CD4-positive, alpha-beta T cell treated with Interleukin-1 beta for 1 hour (primary cell): ENCODE measurements at places on chromosomes 16 and 17.
A peak's percentile ranks its signal among the peaks of the same experiment; 100 is the strongest.

GRCh38 chr17:19705201-19705600 lies 11.2 kb downstream of the SLC47A2 start:
- DNase-seq: no peak

DNA sequence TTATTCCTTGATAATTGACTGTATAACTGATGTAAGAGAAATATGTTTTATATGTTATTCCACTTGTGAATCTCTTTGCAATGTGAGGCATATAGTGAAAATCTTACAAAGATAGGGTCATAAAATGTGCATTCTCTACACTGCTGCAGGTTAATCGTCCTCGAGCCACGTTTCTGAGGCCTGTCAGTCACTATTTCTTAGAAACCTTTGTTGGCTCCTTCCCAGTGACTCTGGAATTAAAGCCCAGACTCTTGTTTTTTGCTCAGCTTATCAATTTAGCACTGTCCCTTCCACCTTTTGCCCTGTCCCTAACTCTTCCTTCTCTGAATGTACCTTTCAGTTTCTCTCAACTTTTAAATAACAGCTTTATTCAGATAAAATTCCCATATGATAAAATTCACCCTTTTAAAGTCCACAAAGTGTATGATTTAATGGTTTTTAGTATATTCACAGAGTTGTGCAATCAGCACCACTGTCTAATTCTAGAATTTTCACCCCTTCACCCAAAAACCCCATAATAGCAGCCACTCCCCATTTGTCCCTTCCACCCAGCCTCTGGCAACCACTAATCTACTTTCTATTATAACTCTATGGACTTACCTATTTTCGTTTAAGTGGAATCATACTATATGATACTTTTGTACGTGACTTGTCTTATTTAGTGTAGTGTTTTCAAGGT lies 8.6 kb downstream of the TNRC6A start:
- no peak for DNase-seq

GRCh38 chr16:75197522-75198134 lies 9.3 kb downstream of the CTRB2 start:
- no peak for DNase-seq

GRCh38 chr17:29149431-29150064 lies 30.6 kb downstream of the MYO18A start:
- no peak for DNase-seq

GRCh38 chr16:71894229-71894920 lies 956 bp upstream of the IST1 start:
- peak; percentile 48 for DNase-seq

DNA sequence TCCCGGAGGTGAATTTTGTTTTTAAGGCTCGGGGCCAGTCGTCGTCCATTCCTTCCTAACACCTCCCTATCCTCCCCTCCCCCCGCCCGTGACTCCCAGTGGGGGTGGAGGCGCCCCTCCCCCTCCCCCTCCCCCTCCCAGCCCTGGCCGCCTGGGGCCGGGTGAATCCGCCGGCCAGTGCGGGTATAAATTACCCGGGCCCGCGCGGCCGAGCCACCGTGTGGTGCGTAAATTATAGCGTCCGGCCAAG lies 2.0 kb upstream of the GSE1 start:
- no peak for DNase-seq

DNA sequence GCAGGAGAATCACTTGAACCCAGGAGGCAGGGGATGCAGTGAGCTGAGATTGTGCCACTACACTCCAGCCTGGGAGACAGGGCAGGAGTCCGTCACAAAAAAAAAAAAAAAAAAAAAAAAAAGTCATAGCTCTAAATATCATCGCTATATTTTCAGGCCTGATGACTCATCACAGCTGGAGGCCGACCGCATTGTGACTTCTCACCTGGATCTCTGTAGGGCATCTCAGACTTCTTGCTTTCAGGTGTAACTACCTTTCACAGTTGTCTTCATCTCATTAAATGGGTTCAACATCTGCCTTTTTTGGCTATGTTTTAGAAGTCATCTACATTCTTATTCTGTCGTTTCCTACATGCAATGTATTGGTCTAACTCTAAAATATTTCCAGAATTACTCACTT lies 353.1 kb upstream of the MON1B start:
- DNase-seq: no peak

- no peak for DNase-seq
Observed at GRCh38 chr16:77496934-77497333, 62.1 kb upstream of the ADAMTS18 start.

DNA sequence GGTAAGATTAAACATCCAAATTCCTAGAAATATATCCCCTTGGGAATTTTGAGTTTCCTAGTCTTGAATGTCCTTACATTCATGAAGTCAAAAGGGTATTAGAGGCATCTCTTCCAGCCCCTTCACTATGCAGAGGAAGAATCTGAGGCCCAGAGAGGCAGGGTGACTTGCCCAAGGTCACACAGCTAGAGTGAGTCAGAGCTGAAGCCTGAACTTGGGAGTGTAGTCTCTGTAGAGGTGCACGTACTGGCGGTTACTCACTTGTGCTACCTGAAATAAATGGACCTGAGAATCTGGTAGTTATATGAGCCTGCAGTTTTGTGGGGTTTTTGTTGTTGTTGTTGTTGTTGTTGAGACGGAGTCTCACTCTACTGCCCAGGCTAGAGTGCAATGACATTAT lies 164.0 kb downstream of the XYLT1 start:
- no peak for DNase-seq

- DNase-seq: no peak
Observed at GRCh38 chr16:67720236-67720635, 1.1 kb upstream of the GFOD2 start.

DNA sequence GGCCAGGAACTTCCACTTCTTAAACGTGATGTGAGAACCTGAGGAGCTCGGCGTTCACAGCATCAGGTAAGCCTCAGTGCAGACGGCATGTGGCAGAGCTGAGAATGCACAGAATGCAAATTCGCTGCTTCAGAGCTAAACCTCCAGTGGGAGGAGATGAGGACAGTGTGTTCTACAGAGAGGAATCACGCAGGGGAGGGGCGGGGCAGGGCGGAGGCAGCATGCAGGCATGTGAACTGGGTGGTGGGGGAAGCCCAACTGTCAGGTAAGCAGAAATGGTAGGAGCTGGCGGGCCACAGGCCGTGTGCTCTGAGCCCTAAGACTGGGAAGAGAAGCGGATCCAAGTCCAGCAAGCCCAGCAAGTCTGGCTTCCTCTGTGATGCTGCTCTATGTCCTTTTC lies 94.7 kb downstream of the ZNF778 start:
- DNase-seq: no peak

DNA sequence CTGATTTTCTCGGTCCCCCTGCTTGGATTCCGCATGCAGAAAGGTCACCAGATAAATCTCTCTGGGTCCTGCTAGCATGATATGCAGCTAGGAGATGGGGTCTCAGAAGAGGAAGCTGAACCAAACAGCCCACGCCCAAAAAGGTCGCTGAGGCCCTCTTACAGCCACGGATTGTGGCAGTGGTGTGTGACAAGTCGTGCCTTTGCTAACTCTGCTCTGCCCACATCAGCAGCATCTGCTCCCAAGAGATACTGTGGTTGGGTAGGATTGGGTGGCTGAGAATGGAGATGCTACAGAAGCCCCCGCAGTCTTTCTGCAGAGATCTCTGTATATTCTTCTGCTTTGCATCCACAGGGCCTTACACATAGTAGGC lies 15.2 kb upstream of the SKAP1 start:
- DNase-seq: no peak

DNA sequence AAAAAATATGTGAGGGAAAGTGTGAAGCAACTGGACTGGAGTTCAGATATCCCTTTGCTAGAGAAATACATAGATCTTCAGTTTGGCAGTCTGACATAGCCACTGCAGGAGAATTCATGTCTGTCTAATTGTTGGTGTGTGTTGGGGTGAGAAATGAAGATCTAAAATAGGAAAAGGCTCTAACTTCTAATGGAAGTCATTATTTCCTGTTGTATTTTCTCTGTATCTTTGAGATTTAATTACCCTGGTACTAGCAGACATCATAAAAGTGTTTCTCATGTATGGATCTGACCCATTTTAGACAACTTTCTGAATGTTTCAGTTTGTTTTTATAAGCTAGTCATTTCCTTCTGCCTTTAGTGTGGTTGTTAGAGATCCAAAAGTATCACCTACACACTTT lies 128.3 kb downstream of the NLK start:
- DNase-seq: no peak

- DNase-seq: no peak
Observed at GRCh38 chr16:65875381-65876055, 491.0 kb upstream of the CDH5 start.

DNA sequence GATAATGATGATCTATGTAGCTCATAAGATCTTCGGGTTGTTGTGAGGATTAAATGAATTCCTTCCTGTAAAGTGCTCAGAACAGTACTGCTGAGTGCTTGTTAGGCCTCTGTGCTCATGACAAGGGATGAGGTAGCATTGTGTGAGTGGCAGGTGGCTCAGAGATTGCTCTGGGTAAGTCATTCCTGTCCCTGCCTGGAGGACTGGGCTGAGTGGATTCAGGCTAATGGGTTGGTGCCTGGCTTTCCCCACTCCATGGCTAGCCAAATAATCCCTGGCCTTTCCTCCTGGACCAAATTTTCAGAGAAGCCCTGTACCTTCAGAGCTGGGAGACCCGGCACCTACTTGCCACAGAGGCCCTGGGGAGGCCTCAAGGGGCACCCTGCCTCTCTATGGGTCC lies 1.3 kb upstream of the CCDC92B start:
- no peak for DNase-seq

DNA sequence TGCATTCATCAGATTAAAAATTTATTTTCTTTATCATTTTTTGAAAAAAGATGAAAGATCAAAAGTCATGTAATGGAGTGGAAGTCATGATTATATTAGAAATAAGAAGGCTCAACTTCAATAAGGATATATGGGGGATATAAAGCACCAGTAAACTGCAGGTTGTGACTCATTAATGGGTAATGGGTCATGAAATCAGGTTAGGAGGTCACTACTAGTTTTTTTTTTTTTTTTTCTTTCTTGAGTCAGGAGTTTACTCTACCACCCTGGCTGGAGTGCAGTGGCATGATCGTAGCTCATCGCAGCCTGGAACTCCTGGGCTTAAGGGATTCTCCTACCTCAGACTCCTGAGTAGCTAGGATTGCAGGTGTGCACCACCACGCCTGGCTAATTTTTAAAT lies 14.3 kb downstream of the EFCAB13 start:
- no peak for DNase-seq

DNA sequence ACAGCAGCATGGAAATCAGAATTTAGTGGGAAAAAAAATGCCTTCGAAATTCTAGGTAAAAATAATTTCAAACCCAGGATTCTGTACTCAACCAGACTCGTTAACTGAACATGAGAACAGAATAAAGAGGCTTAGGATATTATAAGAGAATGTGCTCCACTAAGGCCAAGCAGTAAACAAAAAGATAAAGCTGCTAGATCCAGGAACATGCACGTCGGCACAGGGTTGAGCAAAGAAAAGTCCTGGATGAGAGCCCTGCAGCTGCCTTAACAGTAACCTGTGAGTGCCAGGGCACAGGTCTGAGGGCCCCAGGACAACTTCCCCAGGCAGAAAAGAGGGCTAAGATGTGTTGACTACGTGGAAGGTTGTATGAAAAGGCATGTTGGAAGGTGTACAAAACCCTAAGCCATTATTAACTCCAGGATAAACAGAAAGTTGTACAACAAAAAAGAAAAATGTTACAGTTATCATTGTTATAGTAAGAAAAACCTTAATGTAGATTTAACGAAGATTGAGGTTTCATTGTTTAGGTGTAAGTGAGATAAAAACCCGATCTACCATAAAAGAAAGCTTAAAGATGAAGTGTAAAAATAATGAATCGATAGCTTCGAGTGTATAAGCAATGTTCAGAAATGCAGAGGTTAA lies 42.3 kb upstream of the RBFOX3 start:
- DNase-seq: no peak

DNA sequence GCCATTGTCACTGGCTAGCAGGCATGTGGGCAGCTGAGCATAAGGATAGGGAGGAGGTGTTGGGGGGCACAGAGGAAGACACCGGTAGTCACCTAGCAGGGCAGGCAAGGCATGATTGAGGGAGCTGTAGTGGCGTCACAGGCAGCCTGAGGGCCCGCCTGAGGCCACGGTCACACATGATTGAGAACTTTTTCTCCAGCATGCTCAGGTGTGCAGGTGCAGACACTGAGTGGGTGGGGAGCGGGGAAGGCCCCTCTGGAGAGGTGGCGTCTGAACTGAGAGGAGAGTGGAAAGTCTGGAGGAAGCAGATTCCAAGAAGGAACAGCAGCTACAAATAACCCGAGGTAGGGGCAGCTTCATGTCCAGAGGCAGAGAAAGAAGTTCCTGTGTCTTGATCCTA lies 10.9 kb upstream of the ARMC7 start:
- no peak for DNase-seq

- DNase-seq: no peak
Observed at GRCh38 chr16:8712589-8713361, 38.4 kb downstream of the ABAT start.

- DNase-seq: no peak
Observed at GRCh38 chr16:49743658-49744057, 112.3 kb downstream of the ZNF423 start.

DNA sequence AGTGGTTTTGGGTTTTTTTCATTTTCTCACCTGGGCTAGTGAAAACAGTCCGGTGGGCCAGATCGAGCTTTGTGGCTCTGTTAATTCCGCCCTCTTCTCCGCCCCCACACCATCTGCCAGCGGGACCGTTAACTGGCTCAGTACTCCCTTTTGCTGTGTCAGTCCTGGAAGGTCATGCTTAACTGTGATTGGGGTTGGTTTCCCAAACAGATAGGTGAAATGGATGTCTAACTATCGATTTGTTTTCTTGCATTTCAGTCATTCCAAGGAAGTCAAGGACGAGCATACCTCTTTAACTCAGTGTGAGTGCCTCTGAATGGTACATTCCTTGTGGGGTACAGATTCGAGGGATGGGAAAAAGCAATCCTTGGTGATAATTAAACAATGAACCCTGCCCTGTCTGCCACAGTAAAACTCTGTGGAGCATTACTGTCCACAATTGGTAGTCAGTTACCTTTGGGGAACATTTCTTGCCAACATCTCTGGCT lies 56.7 kb downstream of the YPEL2 start:
- no peak for DNase-seq

DNA sequence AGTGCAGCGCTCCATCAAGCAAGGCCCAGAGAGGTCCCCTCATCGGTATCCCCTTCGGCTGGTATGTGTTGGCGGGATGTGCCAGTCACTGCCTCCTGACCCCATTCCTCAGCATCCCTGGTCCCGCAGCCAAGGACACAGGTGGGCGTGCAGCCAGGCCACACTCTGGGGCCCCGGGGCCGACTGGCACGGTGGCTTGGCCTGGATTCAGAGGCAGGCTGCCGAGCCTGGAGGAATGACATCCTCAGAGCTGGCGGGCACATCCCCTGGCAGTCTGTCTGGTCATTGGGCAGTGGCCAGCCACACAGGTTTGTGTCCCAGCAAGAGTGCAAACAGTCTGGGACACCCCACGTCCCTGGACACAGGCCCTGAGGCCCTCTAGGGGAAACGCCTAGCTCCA lies 111.1 kb downstream of the SDK2 start:
- DNase-seq: no peak

- DNase-seq: no peak
Observed at GRCh38 chr17:79305768-79306423, 231.3 kb downstream of the ENGASE start.
